ENCODE measurements at places on chromosomes 11 and 22. TPM values are rescaled to one million over a fixed set of nuclear protein-coding genes. Genes with fewer than 3 reads are reported as not detected.

GRCh38 chr22:47367107-47367690, 604.7 kb downstream of the TBC1D22A start:
- H3K4me3 ChIP-seq = no peak overlapping the region
- H3K4me1 ChIP-seq = no peaks in the 10 kb centered on the region
- no peak for DNase-seq
- H3K27ac ChIP-seq = no peak overlapping the region
- H3K36me3 ChIP-seq = no peaks in the 10 kb centered on the region

- no peak overlapping the region for H3K27ac ChIP-seq
- no peak overlapping the region for H3K4me3 ChIP-seq
- no peak for DNase-seq
Observed at GRCh38 chr22:34356481-34356880, 436.2 kb upstream of the LARGE1 start.

GRCh38 chr11:33897761-33898375, 6.0 kb upstream of the LMO2 start:
- peak; percentile 58 for DNase-seq
- no peak overlapping the region for H3K4me3 ChIP-seq
- H3K4me1 ChIP-seq = peaks cover 79% of the 10 kb centered on the region
- no peaks in the 10 kb centered on the region for H3K36me3 ChIP-seq
- H3K27me3 ChIP-seq = no peaks in the 10 kb centered on the region

GRCh38 chr11:134380229-134380628, 31.8 kb downstream of the B3GAT1 start:
- no peak overlapping the region for H3K27ac ChIP-seq
- H3K4me1 ChIP-seq = no peaks in the 10 kb centered on the region
- no peak for DNase-seq

DNA sequence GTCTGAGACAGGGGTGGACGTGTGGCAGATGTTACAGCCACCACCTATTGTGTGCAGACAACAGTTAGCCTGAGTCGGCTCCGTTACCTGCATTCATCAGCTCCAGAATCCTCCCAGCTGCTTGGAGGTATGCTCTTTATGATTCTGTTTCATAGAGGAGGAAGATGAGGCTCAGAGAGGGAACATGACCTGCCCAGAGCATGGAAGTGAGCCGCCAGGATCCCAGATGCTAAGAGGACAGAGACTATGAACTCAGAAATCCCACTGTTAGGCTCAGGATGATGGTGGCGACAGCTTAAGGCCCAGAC, 1.5 kb downstream of the EMID1 start:
- peaks cover 31% of the 10 kb centered on the region for H3K4me1 ChIP-seq
- no peak overlapping the region for H3K27ac ChIP-seq

GRCh38 chr22:17597217-17597616, 31.3 kb downstream of the ATP6V1E1 start:
- no peaks in the 10 kb centered on the region for H3K27me3 ChIP-seq
- no peak overlapping the region for H3K4me3 ChIP-seq
- DNase-seq = no peak
- H3K27ac ChIP-seq = no peak overlapping the region
- H3K36me3 ChIP-seq = peaks cover 98% of the 10 kb centered on the region

GRCh38 chr11:111933872-111934271, 3.3 kb upstream of the DIXDC1 start:
- H3K4me3 ChIP-seq = no peak overlapping the region
- no peaks in the 10 kb centered on the region for H3K36me3 ChIP-seq
- peak; percentile 61 for DNase-seq
- H3K27me3 ChIP-seq = no peaks in the 10 kb centered on the region
- H3K27ac ChIP-seq = peak overlapping the region; percentile 50

DNA sequence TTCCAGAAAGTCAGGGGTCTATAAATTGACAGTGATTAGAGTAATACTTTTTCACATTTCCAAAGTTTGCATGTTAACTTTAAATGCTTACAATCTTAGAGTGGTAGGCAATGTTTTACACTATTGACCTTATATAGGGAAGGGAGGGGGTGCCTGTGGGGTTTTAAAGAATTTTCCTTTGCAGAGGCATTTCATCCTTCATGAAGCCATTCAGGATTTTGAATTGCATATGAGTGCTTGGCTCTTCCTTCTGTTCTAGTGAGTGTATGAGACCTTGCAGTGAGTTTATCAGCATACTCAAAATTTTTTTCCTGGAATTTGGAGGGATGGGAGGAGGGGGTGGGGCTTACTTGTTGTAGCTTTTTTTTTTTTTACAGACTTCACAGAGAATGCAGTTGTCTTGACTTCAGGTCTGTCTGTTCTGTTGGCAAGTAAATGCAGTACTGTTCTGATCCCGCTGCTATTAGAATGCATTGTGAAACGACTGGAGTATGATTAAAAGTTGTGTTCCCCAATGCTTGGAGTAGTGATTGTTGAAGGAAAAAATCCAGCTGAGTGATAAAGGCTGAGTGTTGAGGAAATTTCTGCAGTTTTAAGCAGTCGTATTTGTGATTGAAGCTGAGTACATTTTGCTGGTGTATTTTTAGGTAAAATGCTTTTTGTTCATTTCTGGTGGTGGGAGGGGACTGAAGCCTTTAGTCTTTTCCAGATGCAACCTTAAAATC, 5.3 kb downstream of the MALAT1 start:
- DNase-seq = no peak
- H3K27me3 ChIP-seq = no peaks in the 10 kb centered on the region
- peak overlapping the region; percentile 100 for H3K4me3 ChIP-seq
- peak overlapping the region; percentile 98 for H3K27ac ChIP-seq
- H3K36me3 ChIP-seq = peaks cover 66% of the 10 kb centered on the region

Gene GLB1L3
- polyA plus RNA-seq = not detected

Gene RFPL2
- 0.36 TPM for polyA plus RNA-seq

Gene HINFP
- polyA plus RNA-seq = 43.0 TPM

Gene RBFOX2
- not detected for polyA plus RNA-seq

Gene NEFH
- polyA plus RNA-seq = 0.74 TPM

Gene OR8G5
- polyA plus RNA-seq = not detected

Gene FAM83F
- not detected for polyA plus RNA-seq

Gene SYCE3
- 1.9 TPM for polyA plus RNA-seq
